ENCODE measurements at places on chromosomes 6 and 20.

- no peak for DNase-seq
Observed at GRCh38 chr6:21039926-21040325, 505.7 kb downstream of the CDKAL1 start.

- DNase-seq = no peak
Observed at GRCh38 chr6:34859951-34860350, 27.9 kb downstream of the TAF11 start.

DNA sequence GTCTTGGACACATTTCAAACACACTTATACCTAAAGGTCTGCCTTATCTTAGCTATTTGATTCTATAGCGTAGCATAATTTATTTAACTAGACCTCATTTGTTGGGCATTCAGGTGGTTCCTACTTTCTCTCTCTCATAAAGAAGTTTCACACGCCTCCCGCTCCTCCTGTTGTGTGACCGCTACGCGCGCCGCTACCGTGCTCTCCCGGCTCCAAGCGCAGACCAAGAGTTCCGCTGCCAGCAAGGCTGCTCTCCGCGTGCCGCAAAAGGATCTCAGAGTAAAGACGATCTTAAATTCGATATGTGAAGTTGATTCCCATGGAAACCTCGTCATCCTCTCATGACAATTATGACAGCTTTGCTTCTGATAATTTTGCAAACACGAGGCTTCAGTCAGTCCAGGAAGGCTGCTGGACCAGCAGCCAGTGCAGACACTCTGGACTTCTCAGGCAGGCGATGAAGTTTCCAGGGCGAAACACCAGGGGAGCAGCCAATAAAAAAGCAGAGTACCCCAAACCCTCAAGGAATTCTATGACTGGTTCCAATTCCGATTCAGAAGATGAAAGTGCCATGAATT lies 20.4 kb downstream of the PRSS16 start:
- no peak for DNase-seq

DNA sequence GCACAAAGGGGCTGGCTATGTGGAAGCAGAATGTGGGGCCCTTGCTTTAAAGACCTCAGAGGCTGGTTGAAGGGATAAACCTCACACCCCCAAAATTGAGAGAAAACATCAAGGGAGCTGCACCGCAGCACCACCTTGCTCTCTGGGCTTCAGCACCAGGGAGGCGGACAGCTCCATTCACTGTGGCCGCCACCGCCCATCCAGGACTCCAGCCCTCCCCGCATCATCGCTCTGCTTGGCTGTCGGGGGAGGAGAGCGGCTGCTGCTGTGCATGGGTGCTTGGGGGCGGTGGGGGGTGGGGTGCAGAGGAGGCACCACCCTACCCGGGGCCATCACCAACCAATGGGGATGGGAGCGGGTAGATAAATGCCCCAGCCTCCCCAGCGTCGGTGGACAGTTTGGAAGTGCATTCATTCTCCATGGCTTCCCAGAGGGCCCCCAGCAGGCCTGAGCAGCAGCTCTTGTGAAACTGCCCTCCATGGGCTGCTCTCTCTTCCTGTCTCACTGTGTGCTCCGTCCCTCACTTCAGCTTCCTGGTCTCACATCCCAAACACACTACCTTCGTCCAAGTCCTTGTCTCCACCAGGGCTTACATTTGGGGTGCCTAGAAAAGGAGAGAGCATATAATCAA lies 75.7 kb upstream of the BHLHE23 start:
- peak; percentile 29 for DNase-seq

DNA sequence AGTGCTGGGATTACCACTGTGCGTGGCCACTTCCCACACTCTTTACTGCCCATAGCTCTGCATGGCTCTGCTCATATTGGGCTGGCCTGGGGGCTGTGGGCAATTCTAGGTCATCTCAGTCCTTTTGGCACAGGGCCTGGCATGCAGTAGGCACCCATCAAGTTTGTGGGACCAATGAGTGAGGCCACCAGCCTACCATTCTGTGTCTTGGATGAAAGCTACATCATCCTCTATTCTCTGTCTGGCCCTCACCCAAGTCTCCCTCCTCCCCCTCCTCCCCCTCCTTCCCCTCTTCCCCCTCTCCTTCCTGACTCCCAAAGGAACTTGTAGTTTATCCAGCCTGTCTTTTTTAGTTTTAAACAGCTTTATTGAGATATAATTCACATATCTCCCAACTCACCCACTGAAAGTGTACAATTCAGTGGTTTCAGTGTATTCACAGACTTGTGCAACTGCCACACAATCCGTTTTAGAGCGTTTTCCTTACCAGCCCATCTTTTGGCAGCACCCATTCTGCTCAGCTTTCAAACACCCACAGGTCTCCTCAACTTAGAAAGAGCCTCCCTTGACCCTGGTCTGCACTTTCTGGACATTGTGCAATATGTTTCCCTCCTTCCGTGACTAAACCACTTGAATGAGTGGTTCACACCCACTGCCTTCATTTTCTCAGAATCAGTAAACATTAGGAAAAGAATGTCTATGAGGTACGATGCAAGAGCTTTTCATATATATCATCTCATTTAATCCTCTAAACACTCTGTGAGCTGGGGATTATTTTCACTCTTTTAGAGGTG lies 21.5 kb upstream of the MRPS18A start:
- DNase-seq = no peak

- DNase-seq = peak; percentile 40
Observed at GRCh38 chr6:41199552-41200246, 1.2 kb downstream of the TREML2 start.

DNA sequence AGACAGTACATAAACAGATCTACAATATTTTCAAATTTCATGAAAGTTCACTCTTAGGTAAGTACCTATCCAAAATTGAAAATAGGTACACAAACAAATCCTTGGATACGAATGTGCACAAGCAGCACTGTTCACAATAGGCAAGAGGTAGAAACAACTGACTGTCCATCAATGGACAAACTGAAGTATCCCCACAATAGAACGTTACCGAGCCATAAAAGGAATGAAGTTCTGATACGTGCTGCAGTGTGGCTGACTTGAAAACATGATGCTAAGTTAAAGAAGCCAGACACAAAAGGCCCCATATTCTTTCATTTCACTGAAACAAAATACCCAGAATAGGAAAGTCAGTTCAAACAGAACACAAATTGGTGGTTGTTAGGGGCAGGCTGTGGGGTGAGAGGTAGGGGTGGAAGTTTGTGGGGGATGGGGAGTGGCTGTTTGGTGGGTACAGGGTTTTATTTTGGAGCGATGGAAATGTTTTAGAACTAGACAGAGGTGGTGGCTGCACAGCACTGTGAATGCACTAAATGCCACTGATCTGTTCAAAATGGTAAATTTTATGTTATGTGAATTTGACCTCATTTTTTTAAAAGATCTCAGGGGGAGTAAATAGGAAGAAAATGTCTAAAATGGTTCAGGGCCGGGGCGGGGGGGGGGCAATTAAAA lies 89.5 kb downstream of the ZMYND8 start:
- DNase-seq = no peak

DNA sequence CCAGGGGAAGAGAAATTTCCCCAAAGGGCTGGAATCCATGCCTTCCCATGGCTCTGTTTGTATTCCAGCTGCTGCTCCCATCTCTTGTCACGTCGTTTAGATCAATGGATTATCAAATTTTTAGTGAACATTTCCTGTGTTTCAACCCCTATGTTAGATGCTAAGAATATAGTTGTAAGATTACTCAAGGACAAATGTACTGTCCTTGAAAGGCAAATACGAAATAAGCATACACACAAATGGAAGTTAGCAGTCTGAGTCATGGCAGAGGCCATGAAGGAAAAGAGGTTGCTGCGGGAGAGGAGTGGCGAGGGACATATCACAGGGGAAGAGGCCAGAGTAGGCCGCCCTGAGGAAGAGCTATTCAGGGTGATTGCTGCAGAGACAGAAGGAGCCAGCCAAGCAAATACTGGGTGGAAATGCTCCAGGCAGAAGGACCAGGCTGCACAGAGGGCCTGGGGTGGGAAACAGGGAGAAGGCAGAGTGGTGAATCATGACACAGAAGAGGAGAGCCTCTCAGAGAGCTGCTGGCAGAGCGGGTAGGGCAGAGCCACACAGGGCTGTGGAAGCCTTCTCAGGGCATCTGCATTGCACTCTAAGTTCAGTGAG lies 219.2 kb upstream of the LRFN2 start:
- no peak for DNase-seq

DNA sequence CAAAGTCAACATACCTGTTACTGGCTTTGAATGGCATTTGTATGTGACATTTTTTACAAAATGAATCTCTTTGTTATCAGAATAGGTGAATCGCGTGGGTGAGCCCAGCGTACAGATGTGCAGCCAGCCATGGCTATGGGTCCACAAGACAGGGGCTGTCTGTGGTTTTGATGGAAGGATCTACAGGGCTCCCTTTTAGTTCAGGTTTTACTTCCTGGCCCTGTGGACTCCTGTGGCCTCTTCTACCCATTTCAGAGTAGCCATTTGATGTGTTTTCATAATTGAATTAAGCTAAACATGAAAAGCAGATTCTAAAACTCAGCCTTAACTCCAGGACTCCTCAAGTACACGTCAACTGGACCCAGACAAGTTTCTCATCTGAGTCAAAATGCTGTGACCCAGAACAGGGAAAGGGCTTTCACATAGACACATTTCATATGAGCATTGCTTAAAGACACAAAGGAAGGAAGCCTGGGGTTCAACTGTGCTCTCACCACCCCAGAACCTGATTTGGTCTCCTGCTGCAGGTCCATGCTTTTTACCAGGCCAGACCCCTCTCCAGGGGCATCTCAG lies 105.3 kb upstream of the NAA20 start:
- no peak for DNase-seq

DNA sequence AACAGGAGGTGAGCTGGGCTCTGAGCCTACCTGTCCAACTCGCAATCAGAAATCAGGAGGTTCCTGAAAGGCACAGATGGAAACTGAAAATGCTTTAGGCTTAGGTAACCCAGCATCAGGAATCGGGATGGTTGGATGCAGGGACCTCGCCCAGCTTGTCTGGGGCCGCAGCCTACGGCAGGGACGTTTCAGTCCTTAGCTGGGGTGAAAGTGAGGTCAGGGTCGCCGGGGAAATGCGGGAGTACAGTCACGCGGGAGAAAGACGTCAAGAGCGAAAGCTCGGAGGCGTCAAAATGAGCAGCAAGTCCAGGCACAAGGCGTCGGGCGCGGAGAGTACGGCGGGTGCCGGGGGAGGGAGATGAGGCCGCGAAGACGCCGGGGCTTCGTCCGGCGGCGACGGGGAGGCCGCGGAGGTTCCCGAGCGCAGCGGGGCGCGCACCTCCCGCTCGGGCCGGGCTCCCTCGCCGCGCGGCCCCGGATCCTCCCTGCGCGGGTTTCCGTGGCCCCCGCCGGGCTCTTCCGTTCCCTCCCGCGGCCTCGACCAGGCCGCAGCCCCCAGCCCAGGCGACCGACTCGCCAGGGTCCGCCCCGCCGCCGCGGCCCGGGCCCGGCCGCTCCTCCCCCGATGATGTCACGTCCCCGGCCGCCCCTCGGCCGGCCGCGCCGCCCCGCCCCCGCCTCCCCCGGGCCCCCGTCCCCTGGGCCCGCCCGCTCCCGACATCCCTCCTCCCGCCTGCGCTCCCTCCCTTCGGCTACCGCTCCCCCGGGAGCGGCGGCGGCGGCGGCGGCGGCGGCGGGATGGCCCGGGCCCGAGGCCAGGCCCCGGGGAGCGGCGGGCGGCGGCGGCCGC lies at the start of gene EBF4:
Gene EBF4, plus strand, starts transcription at position 745 of the 850 bp plus-strand sequence. CDS start 866 bp downstream, outside the sequence.
- no peak for DNase-seq

DNA sequence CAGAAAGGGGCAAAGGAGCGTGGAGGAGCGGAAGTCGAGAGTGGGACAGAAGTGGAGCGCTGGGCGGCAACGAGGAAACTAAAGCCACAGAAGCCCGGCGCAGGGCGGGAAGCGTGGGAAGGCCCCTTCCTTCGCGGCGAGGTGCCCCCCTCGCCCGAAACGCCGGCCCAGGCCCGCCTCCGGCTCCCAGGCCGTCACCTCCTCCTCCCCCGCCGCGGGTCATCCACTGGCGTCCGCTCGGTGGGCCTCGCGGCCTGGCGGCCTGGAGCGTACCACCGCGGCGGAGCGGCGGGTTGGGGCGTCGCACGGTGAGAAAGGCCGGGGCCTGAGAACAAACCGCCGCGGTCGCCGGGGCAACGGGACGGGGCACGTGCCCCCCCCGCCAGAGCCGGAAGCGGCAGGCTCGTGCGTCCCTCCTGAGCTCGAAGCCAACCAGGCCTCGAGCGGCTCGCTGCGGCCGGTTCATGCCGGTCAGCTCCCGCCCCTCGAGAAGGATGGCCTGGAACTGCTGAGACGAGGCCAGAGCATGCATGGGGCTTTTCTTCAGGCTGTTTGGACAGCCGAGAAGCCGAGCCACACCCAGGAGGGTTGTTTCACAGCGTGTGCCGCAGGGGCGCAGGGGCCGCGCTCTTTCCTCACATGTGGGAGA lies at the start of gene TCP11:
Gene TCP11, minus strand, starts transcription at position 333 of the 649 bp plus-strand sequence. CDS start 469 bp downstream, outside the sequence.
- DNase-seq = peak; percentile 25

DNA sequence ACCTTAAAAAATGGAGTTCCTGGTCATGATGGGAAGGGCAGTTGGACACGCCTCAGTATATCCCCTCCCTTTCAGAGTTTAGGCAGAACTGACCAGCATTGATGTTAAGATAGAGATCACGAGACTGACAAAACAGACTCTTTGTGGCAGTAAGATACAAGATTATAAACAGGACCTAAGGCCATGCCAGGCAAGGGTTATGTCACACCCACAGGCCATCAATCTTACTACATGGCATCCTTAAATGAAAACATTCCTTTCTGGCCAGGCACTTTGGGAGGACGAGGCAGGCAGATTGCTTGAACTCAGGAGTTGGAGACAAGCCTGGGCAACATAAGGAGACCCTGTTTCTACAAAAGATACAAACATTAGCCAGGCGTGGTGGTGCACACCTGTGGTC lies 129.3 kb upstream of the MLN start:
- no peak for DNase-seq

Measured in stimulated activated CD4-positive, alpha-beta T cell treated with anti-CD3 and anti-CD28 coated beads, Interleukin-4, amount 100 ng/mL, for 24 hours (primary cell).